ENCODE measurements at places on chromosomes 16 and 17. TPM values are rescaled to one million over a fixed set of nuclear protein-coding genes. Genes with fewer than 3 reads are reported as not detected.

DNA sequence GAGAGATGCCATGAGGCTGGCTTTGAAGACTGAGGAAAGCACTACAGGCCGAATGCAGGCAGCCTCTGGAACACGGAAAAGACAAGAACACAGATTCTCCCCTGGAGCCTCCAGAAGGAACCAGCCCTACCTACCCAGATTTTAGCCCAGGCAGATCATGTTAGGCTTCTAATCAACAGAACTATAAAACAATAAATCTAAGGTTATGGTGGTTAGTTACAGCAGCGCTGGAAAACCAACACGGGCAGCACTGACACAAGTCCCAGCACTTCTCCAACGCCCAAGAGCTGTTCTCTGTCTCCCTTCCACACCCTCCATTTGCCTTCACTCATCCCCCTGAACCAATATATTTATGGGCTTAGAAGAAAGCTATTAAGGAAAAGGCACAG is 7.5 kb downstream of the ANKRD11 start:
- DNase-seq, result no peak

GRCh38 chr16:4877380-4877685 is 30.1 kb downstream of the UBN1 start:
- DNase-seq, result no peak

DNA sequence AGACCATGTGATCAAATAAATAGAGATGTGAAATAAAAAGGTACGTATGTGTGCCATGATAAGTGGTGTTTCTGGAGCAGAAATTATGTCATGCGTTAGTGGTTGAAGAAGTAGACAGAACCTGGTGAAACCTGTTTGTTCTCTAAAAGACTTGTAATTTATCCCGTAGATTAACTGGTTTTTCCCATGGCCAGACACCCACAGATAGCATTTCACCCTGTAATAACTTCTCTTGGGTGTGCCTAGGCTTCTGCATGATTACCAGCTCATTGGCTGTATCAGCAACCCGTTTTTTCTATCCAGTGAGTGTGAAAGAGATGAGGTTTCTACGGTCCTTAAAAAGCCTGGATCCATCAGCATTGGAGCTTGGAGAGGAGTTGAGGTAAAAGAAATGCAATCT is 471.3 kb downstream of the NPIPA7 start:
- no peak for DNase-seq

GRCh38 chr17:74149597-74150427 is 53.7 kb upstream of the RPL38 start:
- DNase-seq, result no peak

GRCh38 chr17:71302721-71303549 is 817.9 kb upstream of the SOX9 start:
- no peak for DNase-seq

GRCh38 chr17:41835214-41835799 is 725 bp downstream of the NT5C3B start:
- no peak for DNase-seq

The KRTAP4-1 gene
- total RNA-seq, result not detected

The ZMYND15 gene
- not detected for total RNA-seq

The TP53TG3C gene
- total RNA-seq, result not detected

GRCh38 chr17:66840061-66840460 is 5.1 kb downstream of the CACNG5 start:
- DNase-seq, result no peak
